ENCODE measurements at places on chromosomes 12 and 14.
A peak's percentile ranks its signal among the peaks of the same experiment; 100 is the strongest.

- DNase-seq = no peak
Measured at GRCh38 chr14:20799456-20799891, 3.2 kb downstream of the RNASE1 start.

DNA sequence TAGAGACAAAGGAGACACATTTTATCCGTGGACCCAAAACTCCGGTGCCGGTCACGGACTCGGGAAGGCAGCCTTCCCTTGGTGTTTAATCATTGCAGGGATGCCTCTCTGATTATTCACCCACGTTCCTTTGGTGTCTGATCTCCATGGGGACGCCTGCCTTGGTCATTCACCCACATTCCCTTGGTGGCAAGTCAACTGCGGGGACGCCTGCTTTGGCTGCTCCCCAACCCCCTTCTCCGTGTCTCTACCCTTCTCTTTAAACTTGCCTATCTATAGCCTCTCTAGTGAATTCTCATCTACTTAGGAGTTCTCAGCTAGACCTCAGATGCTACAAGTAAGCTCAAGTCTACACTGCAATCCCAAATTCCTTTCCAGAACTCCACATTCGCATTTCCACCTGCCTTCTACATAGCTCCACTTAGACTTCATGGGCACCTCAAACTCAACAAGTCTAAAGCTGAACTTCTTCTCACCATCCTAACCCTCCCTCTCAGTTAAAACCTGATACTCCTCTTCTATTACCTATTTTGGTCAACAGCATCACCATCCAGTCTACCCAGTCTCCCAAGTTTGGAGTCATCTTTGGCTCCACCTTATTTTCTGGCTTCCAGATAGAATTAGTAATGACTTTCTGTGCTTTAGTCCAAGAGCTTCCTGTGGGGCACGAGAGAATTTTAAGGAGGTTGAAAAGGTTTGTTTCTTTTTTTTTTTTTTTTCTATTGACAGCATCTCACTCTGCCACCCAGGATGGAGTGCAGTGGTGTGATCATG lies 14.4 kb downstream of the SPTLC2 start:
- DNase-seq = no peak

DNA sequence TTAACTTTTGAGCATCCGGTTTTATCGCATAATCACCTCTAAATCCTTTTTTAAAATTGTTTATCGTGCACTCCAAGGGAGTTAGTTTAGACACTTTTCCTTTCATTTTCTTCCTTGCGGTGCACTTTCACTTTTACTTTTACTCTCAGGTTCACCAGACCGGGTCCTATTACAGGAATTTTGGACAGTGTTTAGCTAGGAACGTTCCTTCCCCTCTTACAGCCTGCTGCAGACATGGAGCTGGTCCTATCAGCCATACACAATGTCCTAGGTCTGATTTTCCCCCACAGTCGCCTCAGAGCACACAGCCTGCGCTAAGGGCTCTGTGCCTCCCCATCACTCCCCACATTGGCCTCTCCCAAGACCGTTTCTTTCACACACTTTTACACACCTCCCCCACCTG lies 103.9 kb downstream of the ALG10 start:
- no peak for DNase-seq

GRCh38 chr14:79011920-79012204 lies 841.7 kb downstream of the NRXN3 start:
- DNase-seq = no peak

DNA sequence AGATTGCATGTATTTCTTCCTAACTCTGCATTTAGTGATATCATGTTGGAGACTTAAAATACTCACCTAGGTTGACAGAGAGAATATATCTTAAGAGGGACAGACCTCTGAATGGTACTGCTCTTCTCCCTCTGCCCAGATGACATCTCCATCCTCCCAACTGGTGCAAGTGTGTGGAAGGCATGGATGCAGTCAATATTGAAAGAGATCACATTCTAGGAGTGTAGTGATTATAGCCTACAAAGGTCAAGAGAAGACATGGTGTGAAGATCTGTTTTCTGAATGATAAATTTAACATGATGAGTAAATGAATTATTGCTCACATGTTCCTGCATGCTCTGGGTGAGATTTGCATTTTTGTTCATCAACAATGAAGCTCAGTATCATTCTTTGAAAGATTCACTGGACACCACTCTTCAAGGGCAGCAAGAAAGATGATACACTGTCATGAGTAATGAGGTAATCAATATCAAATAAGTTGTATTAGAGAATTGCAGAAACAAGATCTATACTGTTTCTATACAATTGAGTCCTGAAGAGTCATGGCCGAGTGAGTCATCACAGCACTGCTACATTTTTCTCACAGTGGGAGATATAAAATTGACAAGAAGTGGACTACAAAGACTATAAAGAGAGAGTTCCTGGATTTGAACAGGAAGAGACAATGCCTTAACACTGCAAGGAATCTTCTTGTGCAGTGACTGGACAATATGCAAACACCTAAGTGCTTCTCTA lies 183.3 kb upstream of the KRR1 start:
- DNase-seq = no peak

GRCh38 chr12:57545809-57546437 lies 1.1 kb downstream of the DCTN2 start:
- DNase-seq = no peak

GRCh38 chr14:69755296-69755695 lies 11.6 kb upstream of the SRSF5 start:
- DNase-seq = no peak

DNA sequence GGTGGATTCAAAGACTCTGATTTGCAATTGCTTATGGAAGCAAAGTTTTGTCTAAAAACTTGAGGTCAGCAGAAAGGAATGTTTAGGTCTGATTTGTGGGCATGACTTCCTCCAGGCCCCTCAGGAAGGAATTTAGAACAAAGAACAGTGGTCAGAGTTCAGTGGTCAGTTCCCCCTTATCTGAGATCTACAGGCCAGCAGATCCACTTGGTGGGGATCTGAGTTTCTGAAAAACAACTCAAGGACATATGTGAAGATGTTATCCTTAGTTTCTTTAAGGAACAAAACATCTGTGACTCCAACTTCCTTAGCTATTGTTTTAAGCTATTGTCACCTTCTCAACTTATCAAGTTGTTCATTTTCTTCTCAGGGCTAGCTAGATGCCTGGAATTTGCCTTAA lies 28.0 kb upstream of the NAA30 start:
- no peak for DNase-seq

- no peak for DNase-seq
Measured at GRCh38 chr12:129381715-129382114, 522.1 kb downstream of the TMEM132D start.

GRCh38 chr12:29759950-29760349 lies 23.8 kb downstream of the TMTC1 start:
- no peak for DNase-seq

DNA sequence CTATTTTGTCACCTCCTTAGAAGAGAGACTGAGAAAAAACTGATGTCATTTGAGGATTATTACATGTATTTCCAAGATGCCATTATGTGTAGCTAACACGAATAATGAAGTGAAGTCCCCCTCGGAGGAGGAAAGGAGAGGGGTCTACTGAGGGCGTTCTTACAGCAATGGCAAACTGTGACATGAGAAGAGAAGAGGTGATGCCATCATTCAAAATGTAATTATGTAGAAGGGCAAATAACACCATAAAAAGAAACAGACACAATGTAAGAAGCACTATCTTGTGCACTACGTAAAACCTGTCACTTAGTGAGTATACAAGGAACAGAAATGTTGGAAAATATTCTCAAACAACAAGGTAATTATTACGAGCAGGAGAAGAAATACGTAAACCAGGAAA lies 126.5 kb downstream of the NELL2 start:
- no peak for DNase-seq

GRCh38 chr12:127143020-127143419 lies 1124.0 kb upstream of the TMEM132C start:
- no peak for DNase-seq

- DNase-seq = no peak
Measured at GRCh38 chr14:72519543-72519942, 374.4 kb downstream of the DPF3 start.

GRCh38 chr12:25364529-25365339 lies 114.0 kb upstream of the KRAS start:
- peak; percentile 55 for DNase-seq

DNA sequence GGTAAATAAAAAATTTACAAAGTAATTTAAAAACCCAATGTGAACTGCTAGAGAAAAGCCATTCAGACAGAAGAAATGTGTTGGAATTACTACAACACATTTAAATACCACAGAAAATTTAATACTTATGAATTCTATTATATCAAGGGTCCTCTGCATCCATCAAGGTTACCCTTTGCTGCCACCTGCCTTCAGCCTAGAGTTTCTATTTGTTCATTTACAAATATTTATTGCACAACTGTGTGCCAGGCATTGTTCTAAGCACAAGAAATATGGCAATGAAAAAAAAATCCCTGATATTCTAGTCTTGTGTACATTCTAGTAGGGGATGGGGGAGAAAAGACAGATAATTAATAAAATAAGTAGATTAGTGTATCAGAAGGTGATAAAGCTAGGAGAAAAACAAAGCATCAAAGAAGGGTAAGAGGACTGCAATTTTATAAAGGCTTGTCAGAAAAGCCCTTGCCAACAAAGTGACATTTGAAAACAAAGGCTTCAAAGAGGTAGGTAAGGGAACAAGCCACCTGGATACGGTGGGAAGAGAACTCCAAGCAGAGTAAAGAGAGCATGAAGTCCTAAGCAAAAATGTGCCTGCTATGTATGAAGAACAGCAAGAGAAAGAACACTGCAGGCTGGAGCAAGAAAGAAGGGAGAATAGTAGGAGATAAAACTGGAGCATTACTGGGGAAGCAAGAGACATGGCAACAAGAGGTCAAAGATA lies 59.1 kb upstream of the SLC6A13 start:
- no peak for DNase-seq

DNA sequence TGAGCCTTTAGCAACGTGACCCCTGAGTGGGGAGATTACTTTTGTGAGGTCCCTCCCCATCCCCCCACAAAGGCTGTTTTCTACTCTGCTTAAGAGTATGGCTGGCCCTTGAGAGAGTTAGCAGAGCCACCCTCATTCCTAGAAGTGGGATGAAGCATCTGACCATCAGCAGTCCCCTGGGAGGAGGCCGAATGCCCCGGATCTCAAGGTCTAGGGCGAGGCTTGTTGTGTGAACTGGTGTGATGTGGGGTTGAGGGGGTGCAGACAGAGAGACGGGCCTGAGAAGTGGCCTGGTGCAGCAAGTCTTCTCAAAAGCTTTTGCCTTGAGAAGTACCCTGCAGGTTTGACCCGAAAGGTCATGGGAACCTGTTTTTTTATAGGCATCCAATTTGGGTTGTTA lies 153.0 kb upstream of the FKBP4 start:
- DNase-seq = no peak

- no peak for DNase-seq
Measured at GRCh38 chr12:124754949-124755800, 108.5 kb downstream of the SCARB1 start.
